Fibroblast of villous mesenchyme (primary cell): ENCODE measurements at places on chromosomes 5 and 9.
A peak's percentile ranks its signal among the peaks of the same experiment; 100 is the strongest.

GRCh38 chr9:97386733-97387503 lies 25.0 kb upstream of the TDRD7 start:
- peak; percentile 65 for DNase-seq

DNA sequence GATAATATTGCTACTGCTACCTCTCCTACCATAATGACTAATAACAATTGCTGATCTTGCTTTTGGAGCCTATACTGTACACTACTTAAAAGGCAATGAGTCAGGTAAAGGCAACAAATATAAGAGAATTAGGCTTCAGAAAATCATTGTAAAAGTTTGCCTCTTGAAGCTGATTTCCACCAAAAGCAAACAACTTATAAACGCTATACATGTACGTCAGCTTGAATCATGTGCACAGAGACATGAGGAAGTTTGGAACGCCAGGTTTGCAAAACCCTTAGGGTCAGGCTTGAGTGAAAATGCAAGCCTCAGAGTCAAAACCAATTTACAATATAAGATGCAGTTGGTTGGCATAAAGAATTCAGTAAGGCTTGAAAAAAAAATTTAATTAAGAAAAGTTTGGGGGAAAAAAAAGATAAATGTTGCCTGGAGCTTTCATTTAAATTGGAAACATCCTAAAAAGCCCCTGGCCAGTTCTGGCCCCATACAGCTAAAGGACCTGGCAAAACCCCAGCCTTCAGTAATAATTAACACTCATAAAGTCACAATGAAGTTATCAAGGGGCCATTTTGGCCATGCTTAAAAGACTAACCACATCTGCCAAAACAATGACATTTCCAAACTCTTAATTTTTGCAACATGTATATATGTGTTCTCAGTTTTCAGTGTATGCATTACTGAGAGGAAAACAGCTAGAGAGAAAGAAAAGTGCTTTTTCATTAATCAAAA lies 181.0 kb upstream of the NFIL3 start:
- no peak for DNase-seq

DNA sequence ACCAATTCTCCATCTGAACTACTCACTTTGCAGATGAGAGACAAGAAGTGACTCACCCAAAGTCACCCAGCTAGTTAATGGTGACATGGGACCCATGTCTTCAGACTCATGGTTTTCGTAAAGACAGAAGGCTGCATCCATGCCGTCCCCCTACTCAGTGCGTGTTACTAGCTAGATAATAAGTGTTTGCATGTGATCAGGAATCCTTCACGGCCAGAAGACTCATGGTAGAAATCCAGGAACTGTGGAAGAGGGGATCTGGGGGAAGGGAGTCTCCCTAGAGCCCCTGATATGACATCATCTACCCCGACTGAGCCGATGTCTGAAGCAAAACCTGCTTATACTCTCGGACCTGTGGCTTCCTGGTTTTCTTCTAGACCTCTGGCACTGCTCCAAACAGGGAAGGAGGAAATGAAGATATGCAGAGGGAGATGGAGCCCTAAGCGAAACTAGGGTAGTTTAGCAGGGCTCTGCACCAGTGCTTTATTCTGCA lies 3.3 kb downstream of the RNF183 start:
- peak; percentile 42 for DNase-seq

DNA sequence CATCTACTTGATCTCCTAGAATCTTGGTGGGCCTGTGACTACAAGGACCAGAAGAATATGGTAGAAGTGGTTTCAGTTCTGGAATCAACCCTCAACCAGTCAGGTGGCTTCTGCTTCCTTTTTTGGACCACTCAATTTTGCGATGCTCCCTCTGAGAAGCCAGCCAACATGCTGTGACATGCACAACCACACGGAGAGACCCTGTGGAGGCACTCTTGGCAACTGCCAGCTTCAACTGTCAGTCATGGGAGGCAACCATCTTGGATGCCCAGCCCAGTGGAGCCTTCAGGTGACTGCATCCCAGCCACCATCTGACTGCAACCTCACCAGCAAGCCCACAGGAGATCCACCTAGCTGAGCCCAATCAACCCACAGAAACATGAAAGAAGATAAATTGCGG lies 137.3 kb downstream of the FAM114A2 start:
- no peak for DNase-seq

DNA sequence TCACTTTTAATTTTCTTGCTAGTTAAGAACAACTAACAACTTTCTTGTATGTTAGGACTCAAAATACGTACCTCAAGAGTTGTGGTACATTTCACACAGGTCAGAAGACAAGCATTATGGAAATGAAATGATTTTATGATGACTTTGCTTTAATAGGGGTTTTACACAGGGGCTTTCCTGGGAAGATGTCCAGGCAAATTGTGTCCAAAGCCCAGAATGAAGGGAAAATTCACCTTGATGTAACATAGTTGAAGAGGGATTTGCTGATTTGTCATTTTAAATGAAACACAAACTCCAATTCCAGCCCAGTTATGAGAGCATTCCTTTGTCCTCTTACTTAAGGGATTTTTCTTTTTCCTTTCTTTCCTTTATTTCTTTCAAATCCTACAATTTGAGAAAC lies 89.2 kb downstream of the ARL15 start:
- DNase-seq, result no peak

GRCh38 chr5:104062621-104063377 lies 500.2 kb upstream of the NUDT12 start:
- no peak for DNase-seq

DNA sequence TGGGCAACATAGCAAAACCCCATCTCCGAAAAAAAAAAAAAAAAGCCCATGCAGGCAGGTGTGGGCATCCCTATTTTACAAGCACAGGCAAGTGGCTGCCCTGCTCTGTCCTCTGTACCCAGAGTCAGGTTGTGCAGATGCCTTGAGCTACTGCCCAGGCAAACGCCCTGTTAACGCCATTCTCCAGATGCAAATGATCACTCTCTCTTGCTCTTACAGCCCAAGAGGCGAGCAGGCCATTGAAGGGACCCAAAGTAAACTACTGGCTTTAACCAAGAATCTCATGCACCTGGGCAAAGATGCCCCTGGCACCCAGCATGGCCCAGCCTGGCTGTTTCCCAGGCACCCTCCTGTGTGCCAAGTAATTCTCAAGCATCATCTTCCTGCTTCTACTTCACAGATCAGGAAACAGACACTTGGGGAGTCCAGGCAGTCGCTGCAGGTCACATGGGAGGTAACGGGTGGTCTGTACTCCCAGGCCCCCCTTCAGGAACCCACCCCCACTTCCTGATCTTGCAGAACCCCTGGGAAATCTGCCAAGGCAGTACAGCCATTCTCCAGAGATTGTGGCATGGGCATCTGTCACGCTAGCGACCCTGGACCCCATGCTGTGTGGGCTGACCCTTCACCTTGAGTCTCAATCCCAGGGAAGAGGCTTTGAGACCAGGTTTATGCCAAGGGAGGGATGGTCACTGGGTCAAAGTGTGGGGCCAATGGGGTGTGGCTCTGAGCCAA lies 14.2 kb downstream of the EEIG1 start:
- DNase-seq, result no peak

DNA sequence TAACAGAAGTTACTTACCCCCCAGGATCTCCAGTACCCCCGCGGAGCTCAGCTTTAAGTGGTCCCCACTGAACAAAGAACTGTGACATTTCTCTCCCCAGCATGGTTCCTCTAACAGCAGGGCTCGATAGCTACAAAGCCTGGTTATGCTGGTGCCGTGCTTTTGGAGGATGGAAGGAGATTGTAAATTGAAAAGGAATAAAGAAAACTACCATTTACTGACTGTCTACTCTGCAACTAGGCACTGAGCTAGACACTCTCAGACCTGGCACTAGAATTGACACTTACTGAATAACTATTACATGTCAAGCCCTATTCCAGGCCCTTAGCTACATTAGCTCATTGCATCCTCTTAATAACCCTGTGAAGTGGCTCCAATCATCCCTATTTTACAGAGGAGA lies 145.3 kb downstream of the TTLL11 start:
- no peak for DNase-seq

DNA sequence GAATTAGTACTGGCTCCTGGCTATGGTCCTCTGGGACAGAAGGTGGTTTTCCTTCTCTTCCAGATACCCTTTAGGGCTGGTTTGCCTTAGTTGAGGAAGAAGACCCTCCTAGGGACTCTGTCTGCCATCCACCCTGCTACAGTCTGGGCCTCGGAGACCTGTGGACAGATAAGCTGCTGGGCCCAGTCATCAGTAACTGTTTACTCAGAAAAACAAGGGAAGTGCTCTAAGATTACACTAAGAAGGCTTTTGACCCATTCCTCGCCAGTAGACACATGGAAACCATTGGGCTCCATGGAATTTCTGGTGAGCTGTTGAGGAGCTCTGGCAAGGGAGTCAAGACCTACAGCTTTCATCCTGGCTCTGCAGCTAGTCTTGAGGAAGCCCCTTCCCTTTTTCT lies 31.2 kb downstream of the LARP1 start:
- DNase-seq, result peak; percentile 31

DNA sequence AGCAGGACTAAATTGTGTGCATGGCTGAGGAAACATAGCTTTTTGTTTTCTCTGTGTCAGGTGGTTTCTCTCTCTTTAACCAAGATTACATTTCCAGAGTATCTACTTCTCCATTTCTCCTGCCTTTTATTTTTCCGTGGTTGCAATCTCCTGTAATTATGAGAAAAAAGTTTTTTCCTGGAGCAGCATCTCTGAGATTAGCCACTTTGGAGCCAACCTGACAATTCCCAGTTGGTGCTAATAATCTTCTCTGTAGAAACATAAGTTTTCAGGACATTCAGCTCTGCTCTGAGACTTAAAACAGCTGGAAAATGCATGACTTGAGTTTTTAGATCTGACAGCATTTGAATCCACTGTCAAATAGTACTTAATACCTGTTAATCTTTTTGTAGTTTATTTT lies 67.1 kb upstream of the GAS1 start:
- no peak for DNase-seq
